ENCODE measurements at places on chromosomes 16 and 17.
A peak's percentile ranks its signal among the peaks of the same experiment; 100 is the strongest.

- no peak for DNase-seq
Observed at GRCh38 chr17:14749269-14749668, 448.4 kb downstream of the HS3ST3B1 start.

GRCh38 chr17:47850692-47851573, at the start of gene SP6:
TSS of gene SP6 (minus strand) at chr17:47851163. CDS start at chr17:47848429, 2,734 bp downstream.
- no peak for DNase-seq

DNA sequence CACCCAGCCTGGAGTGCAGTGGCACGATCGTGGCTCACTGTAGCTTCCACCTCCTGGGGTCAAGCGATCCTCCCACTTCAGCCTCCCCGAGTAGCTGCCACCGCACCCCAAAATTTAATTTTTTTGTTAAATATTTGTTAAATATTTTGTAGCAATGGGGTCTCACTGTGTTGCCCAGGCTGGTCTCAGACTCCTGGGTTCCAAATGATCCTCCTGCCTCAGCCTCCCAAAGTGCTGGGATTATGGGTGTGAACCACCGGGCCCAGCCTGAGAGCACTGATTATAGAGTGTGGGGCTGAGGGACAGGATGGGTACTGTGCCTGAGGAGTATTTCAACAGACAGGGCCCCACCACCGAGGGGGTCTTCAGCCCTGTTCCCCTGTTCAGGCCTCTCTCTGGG, 35.6 kb downstream of the TPSG1 start:
- no peak for DNase-seq

- no peak for DNase-seq
Observed at GRCh38 chr17:35892091-35893035, 12.2 kb upstream of the CCL5 start.

DNA sequence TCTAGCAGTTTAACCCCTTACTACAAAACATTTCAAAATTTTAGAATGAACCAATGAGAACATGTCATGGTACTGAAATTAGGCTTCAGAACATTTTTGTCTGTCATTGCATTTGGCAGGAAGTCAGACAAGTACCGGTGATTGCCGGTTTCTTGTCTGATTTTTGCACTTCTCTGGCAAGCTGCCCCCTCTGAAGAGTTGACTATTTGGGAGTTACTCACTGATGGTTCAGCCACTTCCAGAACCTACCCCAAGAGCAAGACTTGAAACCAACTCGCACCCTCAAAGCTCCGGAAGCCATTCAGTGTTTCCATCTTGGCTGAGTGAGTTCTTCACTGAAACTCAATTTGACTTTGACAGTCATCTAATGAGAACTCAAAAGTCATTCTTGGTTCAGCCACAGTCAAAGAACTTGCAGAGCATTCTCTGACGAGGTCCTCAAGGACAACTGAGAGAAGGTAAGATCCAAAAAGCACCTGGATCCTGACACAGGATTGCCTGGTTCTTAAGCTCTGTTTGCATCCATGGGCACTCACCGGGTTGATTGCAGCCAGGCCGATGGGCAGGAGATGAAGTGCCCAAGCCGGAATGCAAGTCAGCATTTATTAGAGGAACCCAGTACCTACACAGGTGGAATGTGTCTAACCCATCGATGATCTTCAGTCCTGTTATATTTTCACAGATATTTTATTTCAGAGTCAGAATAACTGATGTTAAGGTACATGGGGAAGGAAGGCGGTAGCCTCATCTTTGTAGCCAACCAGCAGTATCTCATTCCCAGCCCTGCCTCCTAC, 93.6 kb downstream of the USP22 start:
- DNase-seq = no peak

DNA sequence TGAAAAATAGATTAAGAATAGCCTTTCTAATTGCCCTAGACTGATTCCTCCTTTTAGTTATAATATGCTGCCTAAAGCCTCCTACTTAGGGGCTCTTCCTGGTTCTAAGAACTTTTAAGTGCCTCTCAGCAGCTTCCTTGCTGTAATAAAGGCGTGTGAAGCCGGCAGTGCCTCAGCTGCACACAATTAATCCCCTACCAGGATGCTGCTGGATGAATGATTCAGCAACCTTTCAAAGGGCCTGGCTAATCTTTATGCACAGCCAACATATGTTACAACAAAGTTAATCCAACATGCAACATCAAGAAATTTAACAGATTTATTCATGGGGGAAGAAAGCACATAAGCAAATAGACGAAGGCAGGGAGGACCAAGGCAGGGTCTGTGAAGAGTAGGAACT, 145.2 kb downstream of the PMP22 start:
- no peak for DNase-seq

GRCh38 chr16:16036359-16036792, 87.0 kb downstream of the ABCC1 start:
- DNase-seq = no peak

DNA sequence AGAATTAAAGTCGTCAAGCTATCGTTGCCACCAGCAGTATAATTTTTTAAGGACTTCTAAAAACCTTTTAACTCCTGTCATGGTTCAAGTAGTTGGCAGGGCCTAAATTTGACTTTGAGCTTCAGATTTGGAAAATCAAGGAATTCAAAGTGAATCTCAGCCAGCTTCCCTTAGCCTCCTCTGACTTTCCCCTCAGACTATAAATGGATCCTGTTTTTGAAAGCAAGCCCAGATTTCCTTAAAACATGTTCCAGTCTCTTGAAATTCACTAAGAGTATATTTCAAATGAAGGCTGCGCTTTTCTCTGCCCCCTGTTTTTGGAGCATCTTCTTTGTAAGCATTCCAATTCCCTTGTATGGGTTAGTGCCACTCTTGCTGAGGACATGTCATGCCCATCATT, 101.8 kb upstream of the CDH8 start:
- DNase-seq = no peak

GRCh38 chr17:35117984-35118383, 1.7 kb downstream of the RAD51D start:
- DNase-seq = no peak

DNA sequence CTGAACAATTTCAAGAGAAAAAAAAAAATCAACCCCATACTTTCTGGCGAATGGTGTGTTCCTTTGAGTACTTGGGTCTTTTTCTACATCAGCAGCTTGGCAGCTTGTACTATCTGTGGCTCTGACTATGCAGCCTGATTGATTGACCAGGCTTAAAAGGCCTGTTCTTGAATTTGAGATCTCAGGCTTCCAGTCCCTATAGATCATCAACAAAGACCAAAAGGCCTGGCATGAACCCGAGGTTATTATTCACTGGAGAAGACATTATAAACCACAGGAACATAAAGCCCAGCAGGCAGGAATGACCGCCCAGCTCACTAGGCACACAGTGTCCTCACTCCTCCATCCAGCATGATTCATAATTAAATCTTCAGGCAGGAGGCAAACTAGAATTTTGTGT, 32.1 kb upstream of the CDH3 start:
- DNase-seq = no peak

- DNase-seq = peak; percentile 43
Observed at GRCh38 chr17:43907425-43907981, at the start of gene MPP2. TSS of gene MPP2 (minus strand) at chr17:43907536. CDS start at chr17:43904460, 3,076 bp downstream.

- no peak for DNase-seq
Observed at GRCh38 chr17:46773221-46773605, 45.3 kb downstream of the WNT3 start.
